ENCODE measurements at places on chromosomes 3 and 15.

DNA sequence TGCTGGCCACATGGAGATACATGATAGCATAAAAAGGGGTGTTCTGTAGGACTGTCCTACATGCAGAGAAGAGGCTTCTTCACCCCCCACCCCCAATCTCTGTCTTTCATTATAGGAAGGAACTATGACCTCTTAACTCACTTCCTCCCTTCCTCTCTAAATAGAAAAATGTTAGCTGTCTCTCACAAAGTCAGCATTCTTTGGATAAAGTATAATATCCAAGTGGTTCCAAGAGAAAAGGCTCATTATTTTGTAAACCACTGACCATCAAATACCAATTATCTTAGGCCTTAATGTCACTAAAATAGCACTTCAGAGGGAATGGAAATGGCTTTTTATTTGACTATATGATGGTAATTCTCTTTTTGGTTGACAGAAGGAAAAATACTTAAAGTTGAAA is 95.3 kb upstream of the SLC2A2 start:
- DNase-seq: no peak

DNA sequence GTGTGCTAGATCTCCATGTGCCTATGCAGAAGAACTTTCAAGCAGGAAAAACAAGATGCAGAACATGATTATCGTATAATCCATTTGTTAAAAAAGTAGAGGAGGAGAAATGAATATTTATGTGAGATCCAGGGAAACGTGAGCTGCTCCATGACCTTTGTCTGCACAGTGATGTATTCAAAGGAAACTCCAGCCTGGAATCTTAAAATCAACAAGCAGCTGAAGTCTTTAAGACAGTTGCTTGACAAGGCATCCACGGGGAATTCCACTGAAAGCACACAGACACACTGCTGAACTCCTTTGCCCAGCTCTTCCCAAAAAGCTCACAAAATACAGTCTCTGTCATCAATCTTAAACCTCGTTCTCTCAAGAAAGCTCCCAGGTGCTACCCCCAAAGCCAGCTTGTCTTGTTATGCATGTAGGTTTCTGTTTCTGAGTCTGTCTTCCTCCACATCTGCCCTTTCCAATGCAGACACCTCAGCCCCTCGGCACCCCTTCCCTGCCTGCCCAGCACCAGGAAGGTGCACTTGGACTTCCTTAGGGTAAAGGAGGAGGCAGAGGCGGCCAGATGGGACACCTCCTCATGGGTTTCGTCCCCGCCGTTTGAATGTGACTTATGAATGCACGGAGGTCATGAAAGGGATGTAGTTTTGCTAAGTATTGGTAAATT is 28.7 kb downstream of the LRRK1 start:
- no peak for DNase-seq

DNA sequence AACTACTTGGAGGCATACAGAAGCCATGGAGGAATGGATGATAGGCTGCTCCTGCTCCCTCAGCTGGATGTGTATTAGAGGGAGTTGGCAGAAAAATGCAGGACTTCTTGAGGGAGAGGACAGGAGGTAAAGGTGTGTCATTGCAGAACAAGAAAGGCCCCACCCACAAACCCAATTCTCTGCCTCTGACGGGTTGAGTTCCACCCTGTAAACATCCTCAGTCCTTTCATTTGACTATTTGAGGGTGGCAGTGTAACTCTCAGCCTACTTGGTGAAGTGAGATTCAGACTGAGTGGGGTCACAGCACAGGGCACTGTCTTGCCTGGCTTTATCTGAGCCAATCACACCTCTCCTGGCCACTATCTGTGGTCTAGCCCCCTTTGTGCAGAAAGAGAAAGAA is at the start of gene TPRG1:
Gene TPRG1, plus strand, starts transcription at position 265 of the 400 bp plus-strand sequence. CDS start 35,414 bp downstream, outside the sequence.
- DNase-seq: no peak

GRCh38 chr3:100760377-100760776 is 51.1 kb downstream of the TFG start:
- DNase-seq: no peak

- no peak for DNase-seq
Measured at GRCh38 chr3:178517665-178518334, 18.4 kb upstream of the KCNMB2 start.

DNA sequence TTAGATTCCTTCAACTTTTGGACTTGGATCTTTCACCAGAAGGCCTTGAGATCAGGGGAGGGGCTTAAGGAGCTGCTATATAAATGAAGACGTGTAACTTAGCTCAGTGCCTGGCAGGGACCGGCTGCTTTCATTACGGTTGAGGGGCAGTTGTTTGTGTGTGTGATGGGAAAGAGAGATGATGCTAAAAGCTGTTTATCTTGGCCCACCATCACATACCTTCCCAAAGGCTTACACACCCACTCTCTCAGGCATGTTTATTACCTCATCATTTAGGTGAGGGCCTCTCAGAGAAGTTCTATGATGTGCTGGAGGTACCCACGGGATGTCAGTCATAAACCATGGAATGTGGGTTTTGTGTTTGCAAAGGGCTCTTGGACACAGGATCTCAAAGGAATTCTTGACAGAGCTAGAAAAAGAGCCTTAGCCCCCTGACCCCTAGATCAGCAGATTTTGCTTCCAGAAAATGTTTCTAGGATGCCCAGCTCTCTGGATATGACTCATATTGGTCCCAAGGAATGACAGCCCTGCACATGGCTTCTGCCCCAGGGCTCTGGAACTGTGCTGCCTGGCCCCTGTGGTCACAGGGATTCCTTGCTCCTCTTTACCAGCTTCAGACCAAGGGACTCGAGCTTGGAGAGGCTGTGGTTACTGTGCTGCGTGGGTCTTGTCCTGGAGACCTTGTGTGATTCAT is 15.9 kb upstream of the SMAD3 start:
- peak; percentile 73 for DNase-seq

DNA sequence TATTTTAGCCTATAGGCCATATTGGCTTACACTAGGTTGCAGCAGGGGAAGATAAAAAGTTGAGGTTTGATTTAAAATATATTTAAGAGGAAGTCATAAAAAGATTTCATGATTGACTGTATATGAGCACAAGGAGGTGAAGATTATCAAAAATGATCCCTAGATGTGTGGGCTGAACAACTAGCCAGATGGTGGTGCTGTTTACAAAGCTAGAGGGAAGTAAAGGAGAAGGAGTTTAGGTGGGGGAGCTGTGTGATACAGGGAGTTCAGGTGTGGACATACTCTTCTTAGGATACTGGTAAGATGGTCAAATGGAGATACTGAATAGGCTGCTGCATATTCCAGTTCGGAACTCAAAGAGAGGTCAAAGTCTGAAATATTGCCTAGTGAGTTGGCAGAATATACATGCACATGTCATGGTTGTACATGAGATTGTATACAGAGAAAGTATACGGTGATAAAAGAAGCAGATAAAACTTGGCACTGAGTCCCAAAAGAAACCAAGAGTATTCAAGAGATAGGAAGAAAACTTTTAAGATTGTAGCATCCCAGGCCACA is 727.8 kb downstream of the NLGN1 start:
- DNase-seq: peak; percentile 18

- DNase-seq: no peak
Measured at GRCh38 chr3:167397826-167398225, 17.7 kb upstream of the ZBBX start.

DNA sequence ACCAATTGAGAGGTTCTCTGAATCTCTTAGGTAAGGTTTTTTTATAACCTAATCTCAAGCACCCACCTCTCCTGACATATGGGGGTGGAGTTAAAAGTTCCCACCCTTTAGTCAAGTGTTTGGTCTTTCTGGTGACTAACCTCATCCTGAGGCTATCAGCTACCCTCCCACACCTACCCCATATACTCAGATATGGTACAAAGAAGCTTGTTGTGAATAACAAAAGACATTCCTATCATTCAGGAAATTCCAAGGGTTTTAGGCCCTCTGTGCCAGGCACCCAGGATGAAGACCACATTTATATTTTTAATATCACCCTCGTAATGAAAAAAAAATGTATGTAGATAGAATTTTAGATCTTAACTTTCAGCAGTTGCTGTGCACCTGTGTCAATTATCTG is 9.0 kb downstream of the CHMP2B start:
- DNase-seq: no peak

GRCh38 chr3:29385046-29385830 is 104.4 kb downstream of the RBMS3 start:
- peak; percentile 29 for DNase-seq

- no peak for DNase-seq
Measured at GRCh38 chr15:58383876-58384275, 47.9 kb upstream of the LIPC start.

DNA sequence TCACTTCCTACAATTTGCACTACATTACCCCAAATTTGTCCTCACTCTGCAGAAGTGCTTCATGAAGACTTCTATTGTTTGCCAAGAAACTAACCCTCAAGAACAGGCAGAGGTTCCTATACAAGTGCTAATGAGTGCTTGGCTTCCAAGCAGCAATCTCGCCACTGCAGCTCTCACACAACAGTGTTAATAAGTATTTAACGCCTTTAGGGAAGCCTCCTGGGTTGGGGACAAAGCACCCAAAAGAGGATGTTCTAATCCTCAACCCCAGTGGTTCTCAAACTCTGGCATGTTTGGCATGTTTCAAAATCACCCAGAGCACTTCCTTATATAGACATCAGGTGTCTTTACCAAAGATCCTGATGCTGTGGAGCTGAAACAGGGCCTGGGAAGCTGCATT is 64.6 kb downstream of the ZIC4 start:
- no peak for DNase-seq

DNA sequence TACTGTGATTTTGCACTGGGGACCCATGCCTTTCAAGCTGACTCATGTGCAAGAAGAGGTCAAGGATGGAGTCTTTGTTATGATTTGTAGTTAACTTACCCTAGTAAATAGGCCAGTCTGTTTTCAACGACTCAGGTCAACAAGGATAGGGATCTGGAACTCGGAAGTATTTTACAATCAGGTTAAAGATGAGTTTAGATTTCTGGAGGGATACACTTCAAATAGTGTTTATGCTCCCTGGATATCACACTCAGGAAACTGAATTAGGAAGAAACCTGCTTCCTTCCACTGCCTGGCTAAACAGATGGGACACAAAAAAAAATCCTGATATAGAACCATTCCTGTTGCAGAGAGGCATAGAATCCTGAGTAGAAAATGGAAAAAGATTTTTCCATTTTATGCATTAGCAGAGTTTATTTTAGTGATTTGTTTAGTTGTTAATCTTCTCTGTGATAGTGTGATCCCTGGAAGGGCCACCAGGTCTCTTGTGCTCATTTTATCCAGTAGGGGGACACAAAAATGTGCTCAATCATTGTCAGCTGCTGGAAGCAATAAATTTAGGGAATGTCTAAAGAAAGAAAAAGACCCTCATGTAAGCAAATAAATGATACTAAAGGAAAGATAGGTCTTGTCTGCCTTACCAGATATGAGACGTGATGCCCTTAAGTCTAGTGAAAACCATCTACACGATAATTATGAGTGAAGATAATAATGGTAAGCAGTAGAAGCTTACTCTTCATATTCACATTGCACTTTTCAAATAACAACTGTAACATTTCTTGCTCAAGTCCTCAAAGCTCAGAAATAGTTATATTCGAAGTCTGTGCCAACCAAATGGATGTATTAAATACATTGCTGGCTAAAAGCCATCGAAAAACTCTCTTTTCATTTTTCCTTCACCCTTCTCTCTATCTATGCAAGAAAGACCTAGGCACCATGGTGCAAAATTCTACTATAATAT is 452.1 kb upstream of the KCNMB2 start:
- no peak for DNase-seq

GRCh38 chr3:15161133-15161532 is 44.9 kb upstream of the CAPN7 start:
- DNase-seq: peak; percentile 47

- DNase-seq: no peak
Measured at GRCh38 chr15:88940110-88940675, 27.0 kb upstream of the MFGE8 start.

GRCh38 chr3:59867185-59868002 is 817.6 kb upstream of the CFAP20DC start:
- no peak for DNase-seq

- no peak for DNase-seq
Measured at GRCh38 chr3:142053835-142054234, 95.5 kb downstream of the TFDP2 start.

GRCh38 chr3:23811185-23811527 is 5.4 kb downstream of the UBE2E1 start:
- DNase-seq: no peak

- no peak for DNase-seq
Measured at GRCh38 chr3:72444656-72445223, 403.5 kb downstream of the SHQ1 start.

DNA sequence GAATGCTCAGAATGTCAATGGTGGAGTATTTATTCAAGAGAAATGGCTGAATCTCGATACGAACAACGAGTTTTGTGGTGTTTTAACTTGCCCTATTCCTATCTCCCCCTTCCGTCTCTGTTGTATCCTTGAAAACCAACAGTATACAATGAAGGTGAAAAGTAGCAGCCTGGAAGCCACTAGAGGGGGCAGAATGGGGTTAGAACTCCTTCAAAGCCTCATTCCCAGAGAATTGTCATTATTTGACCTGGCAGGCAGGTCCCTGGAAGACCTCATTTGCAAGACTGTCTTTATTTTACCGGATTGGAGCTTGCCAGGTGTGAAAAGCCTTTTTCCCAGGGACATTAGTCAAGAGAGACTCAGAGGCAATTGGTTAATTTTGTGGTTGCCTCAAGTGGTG is 139.4 kb downstream of the LRRC28 start:
- no peak for DNase-seq

DNA sequence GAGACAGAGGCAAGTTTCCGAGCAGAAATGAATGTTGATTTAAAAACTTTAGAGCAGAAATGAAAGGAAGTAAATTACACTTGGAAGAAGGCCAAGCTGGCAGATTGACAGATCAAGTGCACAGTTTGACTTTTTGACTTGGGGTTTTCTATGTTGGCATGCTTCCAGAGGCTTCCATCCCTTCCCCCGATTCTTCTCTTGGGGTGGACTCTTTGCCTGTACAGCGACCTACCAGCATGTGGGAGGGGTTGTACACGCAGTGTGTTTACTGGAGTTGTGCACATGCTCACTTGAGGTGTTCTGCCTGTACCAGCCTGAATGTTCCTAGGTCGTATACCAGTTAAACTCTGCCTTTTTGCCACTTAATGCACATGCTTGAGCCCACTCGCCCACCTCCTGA is 701.5 kb upstream of the GBE1 start:
- DNase-seq: no peak

GRCh38 chr15:67400890-67401289 is 120.0 kb upstream of the C15orf61 start:
- DNase-seq: no peak

DNA sequence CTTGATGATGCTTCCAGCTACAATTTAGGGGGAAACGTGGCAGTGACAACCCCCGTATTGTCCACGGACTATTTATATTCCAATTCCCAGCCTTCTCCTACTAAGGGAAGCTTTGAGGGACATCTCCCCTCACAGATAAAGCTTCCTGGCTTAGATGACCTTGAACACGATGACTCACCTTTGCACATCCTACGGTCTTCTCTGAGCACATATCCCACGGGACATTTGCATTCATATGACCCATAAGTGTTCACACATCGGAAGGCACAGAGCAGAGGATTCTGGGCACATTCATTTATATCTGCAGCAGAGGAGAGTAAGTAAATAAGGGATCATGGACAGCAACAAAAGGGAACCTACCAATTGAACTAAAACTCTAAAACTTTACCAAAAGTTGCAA is 101.5 kb downstream of the DUT start:
- DNase-seq: no peak

Data from GM04503 (cell line).